SIG-M5 (cell line): ENCODE measurements at places on chromosomes 2 and 18.

GRCh38 chr2:46495231-46496030, 16.1 kb downstream of the TMEM247 start:
- DNase-seq = no peak

DNA sequence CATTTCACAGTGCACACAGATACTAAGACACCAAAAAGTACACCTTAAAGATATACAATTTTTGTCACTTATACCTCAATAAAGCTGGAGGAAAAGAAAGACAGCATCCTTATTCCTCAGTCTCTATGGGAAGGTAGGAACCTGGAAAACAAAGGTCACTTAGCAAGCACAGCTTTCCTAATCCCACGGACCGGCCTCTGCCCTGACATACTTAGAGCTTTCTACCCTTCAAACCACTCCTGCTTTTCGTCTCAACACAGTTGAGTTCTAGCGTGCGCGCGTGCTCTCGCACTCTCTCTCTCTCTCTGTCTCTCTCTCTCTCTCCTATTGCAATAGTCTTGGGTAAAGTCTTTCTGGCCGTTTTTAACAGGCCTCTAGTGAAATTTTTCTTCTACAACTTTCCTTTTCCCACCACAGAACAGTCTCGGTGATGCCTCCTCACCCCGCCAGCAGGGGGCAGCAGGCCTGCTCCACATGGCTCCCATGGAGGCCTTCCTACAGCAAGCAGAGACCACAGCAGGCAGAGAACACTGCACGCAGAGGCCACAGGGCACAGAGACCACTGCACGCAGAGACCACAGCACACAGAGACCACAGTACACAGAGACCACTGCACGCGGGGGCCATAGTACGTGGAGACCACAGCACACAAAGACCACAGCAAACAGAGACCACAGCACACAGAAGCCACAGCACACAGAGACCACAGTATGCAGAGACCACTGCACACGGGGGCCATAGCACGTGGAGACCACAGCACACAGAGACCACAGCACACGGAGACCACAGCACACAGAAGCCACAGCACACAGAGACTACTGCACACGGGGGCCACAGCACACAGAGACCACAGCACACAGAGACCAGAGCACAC, 106.9 kb downstream of the FBXO15 start:
- DNase-seq = no peak

GRCh38 chr2:217121565-217121964, 261.7 kb upstream of the TNP1 start:
- DNase-seq = no peak

- no peak for DNase-seq
These were observed 106.5 kb downstream of the SMAD7 start for GRCh38 chr18:48844271-48844670.

GRCh38 chr2:177391822-177392372, 676 bp upstream of the AGPS start:
- DNase-seq = no peak

DNA sequence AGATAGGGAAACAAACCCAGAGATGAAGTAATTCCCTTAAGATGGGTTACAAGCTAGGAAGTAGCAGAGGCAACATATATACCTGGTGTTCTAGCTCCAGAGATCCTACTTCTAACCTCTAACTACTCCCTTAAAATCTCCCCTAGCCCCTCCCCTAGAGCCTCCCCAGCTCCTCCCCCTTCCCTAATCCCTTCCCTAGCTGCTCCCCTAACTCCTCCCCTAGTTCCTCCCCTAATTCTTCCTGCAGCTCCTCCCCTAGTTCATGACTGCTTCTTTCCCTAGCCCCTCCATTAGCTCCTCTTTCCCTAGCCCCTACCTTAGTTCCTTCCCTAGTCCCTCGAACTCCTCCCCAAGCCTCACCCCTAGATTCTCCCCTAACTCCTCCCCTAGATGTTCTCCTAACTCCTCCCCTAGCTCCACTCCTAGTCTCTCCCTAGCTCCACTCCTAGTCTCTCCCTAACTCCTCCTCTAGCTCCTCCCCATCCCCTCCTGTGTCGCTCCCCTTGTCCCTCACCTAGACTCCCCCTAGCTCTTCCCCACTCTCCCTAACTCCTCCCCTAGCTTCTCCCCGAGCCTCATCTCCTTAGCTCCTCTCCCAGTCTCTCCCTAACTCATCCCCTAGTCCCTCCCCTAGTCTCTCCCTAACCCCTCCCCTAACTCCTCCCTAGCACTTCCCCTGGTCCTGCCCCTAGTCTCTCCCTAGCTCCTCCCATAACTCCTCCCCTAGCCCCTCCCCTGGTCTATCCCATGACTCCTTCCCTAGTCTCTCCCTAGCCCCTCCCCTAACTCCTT, 108.9 kb downstream of the CD226 start:
- DNase-seq = no peak

GRCh38 chr2:239164335-239164871, 236.4 kb downstream of the HDAC4 start:
- no peak for DNase-seq

DNA sequence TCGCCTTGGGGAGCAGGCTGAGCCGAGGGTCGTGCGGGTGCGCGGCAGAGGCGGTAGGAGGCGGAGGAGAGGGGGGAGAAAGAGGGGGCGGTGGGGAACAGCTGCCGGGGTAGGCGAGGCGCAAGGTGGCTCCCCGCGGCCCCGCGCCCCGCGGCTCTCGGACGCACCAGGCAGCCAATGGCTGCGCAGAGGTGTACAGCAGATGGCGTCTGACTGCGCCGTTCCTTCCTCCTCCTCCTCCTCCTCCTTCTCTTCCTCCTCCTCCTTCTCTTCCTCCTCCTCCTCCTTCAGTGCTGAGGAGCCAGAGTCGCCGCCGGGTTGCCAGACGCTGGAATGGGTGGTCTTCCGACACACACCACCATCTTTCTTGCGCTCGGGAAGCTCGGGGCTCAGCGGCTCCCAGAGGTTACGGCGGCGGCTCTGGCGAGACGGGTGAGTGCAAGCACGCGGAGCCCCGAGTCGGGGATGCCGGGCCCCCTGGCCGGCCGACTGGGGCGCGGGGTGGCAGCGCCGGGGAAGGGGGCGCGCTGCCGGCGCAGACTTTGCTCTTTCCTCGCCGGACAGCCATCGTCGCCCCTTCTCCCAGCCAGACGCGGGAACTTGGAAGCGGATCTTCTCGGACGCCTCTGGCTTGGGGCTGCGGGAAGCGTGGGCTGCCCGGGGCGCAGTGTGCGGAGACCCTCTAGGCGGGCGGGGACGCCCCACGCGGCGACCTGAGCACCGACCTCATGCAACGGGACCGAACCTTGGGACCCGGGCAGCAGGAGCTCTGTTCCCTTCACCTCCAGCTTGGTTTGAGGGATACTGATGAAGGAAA, at the start of gene THSD7B:
THSD7B (plus strand) TSS at position 290 of the 817 bp plus-strand sequence. CDS start 116,634 bp downstream, outside the sequence.
- no peak for DNase-seq

DNA sequence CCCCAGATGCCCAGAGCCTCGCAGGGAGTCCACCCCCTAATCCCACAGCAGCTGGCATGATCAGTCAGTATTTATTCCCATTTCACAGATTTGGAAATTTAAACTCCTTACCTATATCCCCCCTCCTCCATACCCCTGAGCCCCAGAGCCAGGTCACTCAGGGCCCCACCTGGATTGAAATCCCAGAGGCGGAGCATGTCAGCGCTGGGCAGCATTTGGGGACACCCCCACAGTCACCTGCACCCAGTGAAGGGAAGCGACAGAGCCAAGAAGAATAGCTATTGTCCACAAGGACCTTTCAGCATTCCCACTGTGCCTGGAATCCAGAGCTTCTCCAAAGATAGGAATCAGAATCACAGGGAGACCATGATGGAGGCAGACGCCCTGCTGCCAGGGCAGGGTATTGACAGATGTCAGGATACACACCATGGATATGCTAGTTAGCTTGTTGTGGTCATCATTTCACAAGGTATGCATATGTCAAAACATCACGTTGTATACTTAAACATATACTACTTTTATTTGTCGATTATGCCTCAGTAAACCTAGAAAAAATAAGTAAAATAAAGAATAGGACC, 968 bp upstream of the ASTL start:
- DNase-seq = no peak

- DNase-seq = no peak
These were observed 79.6 kb upstream of the RAPGEF4 start for GRCh38 chr2:172655838-172656573.

DNA sequence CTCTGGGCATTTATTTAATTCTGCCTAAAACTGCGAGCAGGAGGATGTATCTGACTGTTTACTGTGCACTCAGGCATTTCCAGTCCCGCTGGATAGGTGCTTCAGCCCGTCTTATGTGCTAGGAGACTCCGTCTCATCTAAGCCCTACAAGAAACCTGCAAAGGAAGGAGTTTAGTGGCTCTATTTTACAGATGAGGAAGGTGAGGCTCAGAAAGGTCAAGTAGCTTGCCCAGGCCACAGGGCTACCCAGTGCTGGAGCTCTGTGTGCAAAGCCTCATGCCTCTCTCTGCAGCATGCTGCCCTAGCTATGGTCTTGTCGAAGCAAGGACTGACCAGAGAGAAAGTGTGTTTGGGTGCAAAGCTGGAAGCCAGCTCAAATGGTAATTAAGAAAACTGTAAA, 73.6 kb upstream of the AFF3 start:
- DNase-seq = no peak

GRCh38 chr2:232852676-232853075, 17.4 kb upstream of the SNORC start:
- DNase-seq = no peak

- no peak for DNase-seq
These were observed 382.1 kb downstream of the OSR1 start for GRCh38 chr2:18976168-18976961.

DNA sequence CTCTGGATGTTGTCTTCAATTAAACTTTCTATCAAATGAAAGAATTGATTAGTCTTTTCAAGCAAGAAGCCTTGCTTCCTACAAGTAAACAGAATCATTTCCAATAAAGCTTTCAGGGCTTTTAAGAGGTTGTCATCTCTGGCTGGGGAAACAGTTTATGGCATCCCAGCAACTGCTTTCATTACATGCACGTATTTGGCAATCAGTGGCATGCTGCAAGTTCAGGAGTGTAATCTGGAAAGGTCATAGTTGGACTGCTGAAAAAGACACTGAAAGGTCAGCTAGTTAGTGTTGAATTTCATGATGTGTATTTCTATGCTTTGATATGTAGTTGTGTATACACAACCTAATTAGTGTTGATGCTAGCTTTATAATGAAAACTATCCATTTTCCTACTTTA, 332.9 kb downstream of the DSC3 start:
- DNase-seq = no peak

- DNase-seq = no peak
These were observed 93.8 kb downstream of the PRKCE start for GRCh38 chr2:45745231-45745630.

GRCh38 chr2:85834466-85834865, 54.3 kb downstream of the ST3GAL5 start:
- no peak for DNase-seq

GRCh38 chr2:102027036-102027980, 35.5 kb downstream of the IL1R2 start:
- no peak for DNase-seq

- DNase-seq = no peak
These were observed 29.1 kb downstream of the SLC4A3 start for GRCh38 chr2:219656526-219656925.

DNA sequence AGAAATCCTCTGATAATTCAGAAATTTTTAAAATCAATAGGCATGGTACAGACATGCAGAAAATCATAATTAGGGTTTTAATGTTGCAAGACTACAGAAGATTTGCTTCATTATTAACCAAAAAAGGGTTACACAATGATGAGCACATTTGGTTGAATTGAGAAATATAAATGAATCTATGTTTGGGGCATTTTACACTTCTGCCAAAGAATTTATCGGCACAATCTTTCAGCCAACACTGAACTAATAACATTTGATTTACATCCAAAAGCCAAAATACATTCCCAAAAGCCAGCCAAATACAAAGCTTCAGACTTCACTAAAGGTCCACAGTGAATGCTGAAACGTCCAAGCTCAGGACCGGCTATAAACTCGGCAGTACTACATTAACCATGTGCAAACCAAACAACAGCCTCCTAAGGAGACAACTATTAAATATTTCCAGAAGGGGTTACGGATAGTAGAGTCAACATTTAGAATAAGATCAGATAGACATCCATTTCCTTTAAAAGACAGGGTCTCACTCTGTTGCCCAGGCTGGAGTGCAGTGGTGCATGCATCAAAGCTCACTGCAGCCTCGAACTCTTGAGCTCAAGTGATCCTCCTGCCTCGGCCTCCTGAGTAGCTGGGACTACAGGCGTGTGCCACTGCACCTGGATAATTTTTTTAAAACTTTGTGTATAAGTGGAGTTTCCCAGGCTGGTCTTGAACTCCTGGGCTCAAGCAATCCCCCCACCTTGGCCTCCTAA, 29.4 kb downstream of the SPRED2 start:
- DNase-seq = no peak
